ENCODE measurements at places on chromosomes 1 and 21.

DNA sequence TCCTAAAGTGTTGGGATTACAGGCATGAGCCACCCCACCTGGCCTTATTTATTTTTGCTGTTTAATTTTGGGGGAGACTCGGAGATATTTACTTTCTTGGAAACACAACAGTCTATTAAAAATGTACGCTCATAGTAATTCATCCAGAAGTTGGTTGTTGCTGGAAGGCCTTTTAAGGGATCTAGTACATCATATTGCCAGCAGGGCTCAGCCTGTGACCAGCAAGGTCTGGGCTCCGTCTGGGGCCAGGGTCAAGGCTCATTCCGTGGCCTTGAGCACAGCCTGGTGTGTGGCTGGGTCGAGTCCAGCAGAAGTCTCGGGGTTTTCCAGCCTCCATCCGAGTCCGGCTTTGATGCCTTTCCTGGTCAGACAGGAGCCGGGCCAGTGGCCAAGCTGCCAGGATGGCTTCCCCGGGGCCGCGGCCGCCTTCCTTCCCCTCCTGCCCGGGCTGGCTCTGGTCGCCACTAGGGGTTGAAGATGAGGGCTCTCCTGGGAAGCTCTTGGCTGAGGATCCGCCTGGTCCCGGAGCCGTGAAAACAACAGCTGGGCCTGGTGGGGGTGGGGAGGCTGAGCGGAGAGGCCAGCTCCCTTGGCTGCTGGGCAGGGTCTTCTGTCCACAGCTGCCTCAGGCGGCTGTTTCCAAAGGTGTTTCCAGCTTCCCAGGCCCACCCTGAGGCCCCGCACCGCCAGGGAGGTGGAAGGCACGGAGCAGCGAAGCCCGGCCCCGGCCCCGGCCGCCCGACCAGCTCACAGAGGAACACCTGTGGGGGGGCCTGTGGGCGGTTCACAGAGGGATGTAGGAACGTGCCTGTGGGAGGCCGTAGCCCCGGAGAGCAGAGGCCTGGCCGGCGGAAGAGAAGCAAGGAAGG is 5.1 kb upstream of the VWA1 start:
- peak; percentile 81 for DNase-seq

DNA sequence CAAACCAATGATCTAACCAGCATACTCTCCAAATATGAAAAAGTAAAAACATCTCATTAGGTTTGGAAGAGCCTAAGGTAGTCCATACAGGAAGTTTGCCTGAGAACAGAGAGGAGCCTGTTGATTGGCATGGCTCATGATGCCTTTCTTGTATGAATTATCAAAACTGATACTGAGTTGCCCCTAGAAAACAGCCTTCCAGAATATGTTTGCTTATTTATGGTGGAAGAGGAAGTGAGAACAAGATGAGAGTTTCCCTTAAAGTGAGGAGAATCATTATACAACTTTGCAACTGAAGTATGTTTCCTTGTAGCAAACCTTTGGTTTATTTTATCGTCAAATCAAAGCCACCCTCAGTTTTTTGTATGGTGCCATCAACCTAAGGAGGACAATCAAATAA is 23.8 kb upstream of the KIAA1614 start:
- no peak for DNase-seq

DNA sequence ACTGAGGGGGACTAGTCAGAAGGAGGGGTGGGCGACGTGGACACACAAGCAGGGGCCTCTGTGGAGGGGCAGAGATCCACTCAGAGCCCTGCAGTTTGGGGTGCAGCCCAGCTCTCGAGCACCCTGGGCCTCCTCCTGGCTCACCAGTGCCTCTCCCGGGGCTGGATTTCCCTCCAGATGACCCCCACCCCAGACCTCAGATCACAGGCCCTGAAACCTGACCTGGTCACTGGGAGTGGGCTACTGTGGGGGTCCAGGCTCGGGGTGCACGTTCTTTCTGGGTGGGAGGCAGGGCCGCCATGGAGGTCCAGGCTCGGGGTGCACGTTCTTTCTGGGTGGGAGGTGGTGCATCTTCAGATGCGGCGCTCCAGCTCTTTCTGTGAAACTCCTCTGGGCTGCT is 10.3 kb upstream of the LHX4 start:
- DNase-seq, result no peak

DNA sequence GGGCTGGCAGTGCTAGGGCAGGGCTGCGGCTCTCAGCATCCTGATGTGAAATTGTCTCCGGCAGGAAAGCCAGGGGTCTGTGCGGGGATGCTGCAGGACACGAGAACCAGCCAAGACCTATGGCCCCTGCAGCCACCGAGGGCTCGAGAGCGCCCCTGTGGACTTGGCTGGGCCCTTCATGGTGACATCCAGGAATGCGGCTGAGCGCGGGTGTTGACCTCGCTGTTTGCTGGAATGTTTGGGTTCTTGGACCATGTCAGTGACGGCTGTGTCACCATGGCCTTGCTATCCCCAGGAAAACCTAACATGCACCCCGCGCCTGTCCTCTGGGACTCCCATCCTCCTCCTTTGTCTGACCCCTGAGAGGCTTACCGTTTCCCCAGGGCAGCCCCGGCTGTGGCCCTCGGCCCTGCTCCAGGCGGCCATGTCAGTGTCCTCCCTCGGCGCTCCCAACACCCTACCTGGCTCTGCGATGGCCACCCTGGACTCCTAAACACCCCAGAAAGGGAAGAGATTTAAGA is 14.3 kb upstream of the C1orf174 start:
- no peak for DNase-seq

GRCh38 chr21:27058673-27059605 is 92.1 kb upstream of the ADAMTS5 start:
- DNase-seq, result no peak

DNA sequence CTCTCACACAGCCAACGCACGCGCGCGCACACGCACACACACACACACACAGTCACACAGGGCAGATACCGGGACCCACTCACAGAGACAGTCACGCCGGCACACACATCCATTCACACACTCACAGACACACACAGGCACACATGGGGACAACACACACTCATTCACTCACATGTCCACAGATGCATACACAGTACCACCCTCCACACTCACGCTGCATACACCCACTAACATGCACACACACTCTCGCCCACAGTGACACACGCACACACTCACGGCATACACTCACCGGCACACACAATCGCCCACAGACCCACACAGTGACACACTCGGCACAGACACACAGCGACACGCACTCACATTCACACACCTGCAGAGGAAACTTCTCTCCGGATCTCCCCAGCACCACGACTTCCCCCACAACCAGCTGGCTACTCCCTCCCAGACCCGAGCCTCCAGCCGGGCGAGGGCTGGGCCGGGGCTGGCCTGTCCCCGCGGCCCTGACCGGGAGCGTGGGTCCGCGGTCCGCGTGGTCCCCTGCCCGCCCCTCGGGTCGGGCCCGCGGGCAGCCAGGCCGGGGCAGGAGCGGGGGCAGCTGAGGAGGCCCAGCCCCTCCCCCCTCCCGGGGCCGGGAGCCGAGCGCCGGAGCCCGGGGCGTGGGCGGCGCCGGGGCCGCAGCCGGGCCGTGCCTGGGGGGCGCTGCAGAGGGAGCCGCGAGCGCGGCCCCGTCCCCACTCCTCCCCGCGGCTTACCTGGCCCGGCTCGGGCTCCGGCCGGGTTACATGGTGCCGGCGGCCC is 552 bp downstream of the DLGAP3 start:
- DNase-seq, result no peak

GRCh38 chr1:154611150-154611862 is 3.3 kb upstream of the ADAR start:
- DNase-seq, result no peak

GRCh38 chr1:116573431-116574095 is 2.7 kb upstream of the CD58 start:
- no peak for DNase-seq

DNA sequence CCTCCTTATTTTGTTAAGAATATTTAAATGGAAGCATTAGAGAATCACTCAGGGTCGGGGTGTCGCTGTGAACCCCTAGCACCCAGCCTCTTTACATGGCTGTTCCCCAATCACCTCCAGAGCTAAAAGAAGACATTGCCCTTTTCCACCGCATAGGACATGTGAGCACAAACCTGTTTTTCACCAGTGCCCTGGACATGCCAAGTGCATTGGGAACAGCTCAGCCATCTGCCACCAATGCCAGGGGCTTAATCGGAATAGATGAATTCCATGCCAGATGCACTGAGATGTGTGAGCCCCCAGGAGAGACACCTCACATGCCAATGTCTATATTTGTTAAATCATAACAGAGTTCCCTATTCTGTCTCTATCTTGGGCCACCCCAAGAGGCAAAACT is 33.3 kb downstream of the EIF2D start:
- no peak for DNase-seq

DNA sequence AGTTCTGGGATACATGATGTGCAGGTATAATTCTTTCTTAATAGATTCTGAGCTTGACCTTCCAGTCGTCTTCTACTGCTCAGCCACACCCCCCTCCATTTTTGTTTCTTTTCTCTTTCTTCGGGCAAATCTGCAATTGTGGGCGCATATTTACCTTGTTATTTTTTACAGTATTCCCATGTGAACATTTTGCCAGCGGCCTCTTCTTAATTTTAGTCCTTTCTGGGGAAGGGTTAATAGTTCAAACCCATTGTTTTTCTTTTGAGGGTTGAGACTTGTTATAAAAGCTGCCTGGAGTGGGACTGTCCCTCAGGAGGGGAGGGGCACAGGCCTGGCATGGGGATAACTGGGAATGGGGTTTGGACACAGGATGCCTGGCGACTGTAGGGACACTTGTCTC is 40.3 kb downstream of the PBX1 start:
- DNase-seq, result no peak

GRCh38 chr1:204443871-204444581 is 32.4 kb upstream of the PPP1R15B start:
- DNase-seq, result no peak

All from stomach (tissue), 19 donors.